ENCODE measurements at places on chromosomes 1 and 21.
A peak's percentile ranks its signal among the peaks of the same experiment; 100 is the strongest.

GRCh38 chr1:30437059-30437576, 286.3 kb downstream of the MATN1 start:
- no peak for DNase-seq

DNA sequence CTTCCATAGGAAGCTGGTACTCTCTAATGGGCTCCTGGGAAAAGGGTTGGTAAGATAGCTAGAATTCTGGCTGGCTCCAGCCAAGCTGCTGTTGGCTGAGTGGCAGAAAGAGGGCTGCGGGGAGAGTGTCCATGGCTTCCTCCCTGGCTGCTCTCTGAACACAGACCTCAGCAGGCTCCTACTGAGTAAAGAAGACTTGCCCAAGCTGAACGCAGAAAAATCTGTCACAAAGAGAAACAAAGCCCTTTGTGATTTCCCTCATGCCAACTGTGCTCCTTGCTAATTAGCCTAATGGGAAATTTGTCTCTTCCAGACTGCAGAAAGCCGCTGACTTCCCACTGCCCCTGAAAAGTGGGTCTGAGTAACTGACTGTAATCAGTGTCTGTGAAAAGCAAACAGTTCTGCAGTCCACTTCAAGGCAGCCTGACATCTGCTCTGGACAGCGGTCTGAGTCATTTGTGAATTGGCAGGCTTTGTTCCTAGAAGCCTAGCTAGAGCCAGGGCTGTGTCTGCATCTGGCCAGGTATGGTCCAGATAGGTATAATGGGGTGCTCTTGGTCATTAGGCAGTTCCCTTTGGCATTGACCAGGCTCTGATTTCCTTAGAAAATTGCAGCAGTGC, 282.8 kb downstream of the ZNF648 start:
- no peak for DNase-seq

DNA sequence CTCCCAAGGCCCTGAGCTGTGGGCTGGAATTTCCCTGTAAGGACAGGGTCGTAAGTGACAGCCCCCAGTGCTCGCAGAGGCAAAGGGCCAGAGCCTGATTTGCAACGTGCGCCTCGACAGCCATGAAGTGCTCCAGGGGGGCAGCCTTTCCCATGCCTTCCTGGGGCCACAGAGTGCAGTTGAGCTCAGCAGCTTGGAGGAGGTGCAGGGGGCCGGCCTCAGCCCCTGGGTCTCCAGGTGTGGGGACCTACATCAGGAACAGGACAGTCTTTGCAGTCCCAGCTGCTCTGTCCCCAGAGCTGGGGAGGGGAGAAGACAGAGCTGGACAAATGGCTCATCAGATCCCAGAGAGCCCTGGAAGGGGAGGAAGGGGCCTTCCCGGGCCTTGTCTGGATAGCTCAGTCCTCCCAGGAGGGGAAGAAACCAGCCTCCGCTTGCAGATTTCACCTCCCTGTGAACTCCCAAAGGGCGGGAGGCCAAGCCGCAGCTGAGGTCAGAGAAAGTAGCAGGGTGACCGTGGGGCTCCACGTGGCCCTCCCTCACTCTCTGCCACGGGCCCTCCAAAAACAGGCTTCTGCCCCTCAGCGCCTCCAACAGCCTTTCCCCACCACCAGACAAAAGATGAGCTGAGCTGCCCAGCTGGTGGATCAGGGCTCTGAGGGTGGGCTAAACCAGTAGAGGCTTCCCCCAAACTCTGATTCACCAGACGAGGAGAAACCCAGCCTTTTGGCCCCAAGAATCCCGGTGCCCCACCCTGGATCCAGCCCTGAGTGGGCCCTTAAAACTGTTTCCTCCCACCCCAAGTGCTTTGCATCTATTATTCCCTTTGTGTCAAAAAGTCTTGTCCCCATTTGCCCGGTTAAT, 76.5 kb downstream of the DHRS3 start:
- DNase-seq: no peak

DNA sequence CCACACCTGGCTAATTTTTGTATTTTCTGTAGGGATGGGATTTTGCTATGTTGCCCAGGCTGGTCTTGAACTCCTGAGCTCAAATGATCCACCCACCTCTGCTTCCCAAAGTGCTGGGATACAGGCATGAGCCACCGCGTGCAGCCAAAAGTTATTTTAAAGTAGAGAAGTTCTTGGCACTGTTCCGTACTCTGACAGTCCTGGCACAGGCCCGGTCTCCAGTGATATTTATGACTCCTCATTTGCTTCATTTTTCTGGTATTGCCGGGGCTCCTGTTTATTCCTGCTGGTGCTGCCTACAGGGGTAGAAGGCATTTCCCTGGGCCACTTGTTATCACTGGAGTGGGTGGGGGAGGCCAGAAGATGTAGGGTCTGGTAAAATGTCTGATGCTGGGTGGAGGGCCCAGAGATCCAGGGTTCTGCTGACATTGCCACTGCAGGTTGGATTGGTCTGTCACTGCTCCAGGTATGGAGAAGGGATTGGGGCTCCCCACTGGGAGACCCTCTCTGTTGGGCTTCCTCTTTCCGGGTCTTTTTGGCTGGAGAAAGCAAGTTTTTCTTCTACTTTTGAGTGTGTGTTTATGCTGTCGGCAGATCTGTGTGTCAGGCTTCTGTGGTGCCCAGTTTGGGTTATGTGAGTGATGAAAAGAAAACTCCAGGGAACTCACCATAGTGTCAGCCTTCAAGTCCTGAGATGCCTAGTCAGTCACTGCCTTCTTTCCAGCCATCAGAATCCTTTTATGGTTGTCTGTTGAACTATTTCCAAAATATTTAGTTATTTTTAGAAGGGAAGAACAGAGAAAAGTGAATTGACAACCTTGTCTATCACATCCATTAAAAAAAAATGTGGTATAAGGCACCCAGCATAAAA, 4.5 kb downstream of the MROH7 start:
- no peak for DNase-seq

GRCh38 chr1:74531796-74532195, 19.4 kb upstream of the LRRC53 start:
- DNase-seq: no peak

DNA sequence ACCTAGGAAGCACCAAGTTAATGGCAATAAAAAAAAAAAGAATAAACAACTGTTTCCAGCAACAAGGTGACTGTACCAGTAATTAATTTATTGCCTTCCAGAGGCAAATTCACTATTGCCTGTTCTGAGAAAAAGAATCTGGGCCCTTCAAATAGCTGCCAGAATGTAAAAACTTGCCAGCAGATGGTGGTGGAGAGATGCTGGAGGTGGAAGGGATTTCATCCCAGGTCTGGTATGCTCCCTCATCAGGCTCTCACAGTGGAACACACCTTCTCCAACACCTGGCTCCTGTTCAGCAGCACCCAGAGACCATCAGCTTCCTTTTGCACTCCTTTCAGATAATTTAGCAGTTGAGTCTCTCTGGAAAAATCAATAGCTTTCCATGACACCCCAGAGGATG, 792.9 kb upstream of the ADAMTS5 start:
- no peak for DNase-seq

GRCh38 chr1:162847839-162848453, 13.0 kb downstream of the CCDC190 start:
- DNase-seq: peak; percentile 64

GRCh38 chr1:3334366-3334765, 120.1 kb upstream of the ARHGEF16 start:
- no peak for DNase-seq

- no peak for DNase-seq
These were observed 171.3 kb downstream of the RERE start for GRCh38 chr1:8646189-8646588.

- no peak for DNase-seq
These were observed 2.0 kb upstream of the KRTAP19-1 start for GRCh38 chr21:30482130-30482529.

GRCh38 chr1:8816831-8817411, 519 bp downstream of the RERE start:
- DNase-seq: no peak

All from activated CD8-positive, alpha-beta memory T cell treated with anti-CD3 and anti-CD28 coated beads for 4 hours (primary cell).